ENCODE measurements at places on chromosomes 3 and 15. TPM values are rescaled to one million over a fixed set of nuclear protein-coding genes. Genes with fewer than 3 reads are reported as not detected.

Gene ASB14
- total RNA-seq: not detected

- DNase-seq: no peak
- peak overlapping the region; percentile 7 for H3K27ac ChIP-seq
- no peaks in the 10 kb centered on the region for H3K27me3 ChIP-seq
- no peak overlapping the region for H3K4me3 ChIP-seq
Measured at GRCh38 chr3:100210772-100211135, 50.0 kb upstream of the TBC1D23 start.

- no peaks in the 10 kb centered on the region for H3K4me1 ChIP-seq
- DNase-seq: no peak
- peaks cover 4% of the 10 kb centered on the region for H3K36me3 ChIP-seq
- no peak overlapping the region for H3K27ac ChIP-seq
- H3K4me3 ChIP-seq: no peak overlapping the region
Measured at GRCh38 chr15:64931381-64931780, 19.7 kb downstream of the ANKDD1A start.

DNA sequence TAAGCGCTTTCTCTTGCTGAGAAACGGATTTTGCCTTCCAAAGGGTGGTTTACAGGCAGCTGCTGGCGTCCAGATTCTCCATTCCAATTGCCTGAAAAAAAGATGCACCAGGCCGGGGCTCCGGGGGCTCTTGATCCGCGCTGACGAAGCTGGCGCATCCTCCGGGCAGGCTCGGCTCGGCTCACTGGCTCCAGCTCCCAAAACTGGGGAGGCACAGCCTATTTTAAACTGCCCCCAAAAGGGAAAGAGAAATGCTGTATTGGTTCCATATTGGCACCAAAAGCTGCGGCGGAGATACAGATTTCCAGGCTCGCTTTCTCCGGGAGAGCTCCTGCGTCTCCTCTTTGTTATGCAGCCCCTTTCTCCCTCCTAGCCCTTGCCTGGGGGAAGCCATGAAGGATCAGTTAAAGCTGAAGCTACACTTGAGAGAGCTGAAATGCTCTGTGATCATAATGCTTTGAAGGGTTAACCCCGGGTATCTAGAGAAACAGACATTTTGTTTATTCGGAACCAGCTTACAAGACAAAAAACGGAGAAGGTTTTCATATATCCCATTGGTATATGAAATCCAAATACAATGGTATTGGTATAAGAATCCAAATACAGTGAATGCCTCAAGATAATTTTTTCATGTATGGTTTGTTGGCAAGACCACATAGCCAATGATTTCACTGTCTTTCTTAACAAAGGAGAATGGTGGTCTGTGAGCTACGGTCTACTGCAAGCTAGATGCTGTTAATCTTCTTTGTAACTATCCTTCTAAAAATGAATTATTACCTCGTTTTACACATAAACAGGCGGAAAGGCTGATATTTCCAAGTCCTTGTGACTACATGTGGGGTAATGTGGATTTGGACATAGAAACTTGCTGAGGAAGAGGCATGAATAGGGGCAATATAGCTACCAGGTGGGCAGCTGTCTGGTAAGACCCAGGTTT is 693 bp downstream of the CD200 start:
- DNase-seq: no peak
- H3K4me3 ChIP-seq: peak overlapping the region; percentile 86
- no peaks in the 10 kb centered on the region for H3K27me3 ChIP-seq
- H3K27ac ChIP-seq: peak overlapping the region; percentile 84
- no peaks in the 10 kb centered on the region for H3K36me3 ChIP-seq
- H3K4me1 ChIP-seq: peaks cover 6% of the 10 kb centered on the region

DNA sequence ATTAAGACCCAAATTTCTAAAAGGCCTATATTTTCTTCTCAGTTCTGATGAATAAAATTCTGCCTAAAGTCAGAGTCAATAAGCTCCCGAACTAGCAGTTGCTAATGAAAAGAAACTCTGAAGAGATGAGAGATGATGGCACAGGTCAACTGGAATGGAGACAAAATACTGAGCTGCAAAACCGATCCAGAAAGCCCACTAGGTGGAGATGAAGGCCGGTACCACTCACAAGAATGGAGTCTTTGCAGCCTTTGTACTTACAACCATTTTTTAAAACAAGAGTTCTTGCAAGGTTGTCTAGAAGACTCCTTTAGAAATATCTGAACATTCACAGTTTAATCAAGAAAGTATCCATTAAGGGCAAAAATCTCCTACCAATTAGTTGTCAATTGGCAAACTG is 119.9 kb upstream of the TJP1 start:
- H3K27me3 ChIP-seq: no peaks in the 10 kb centered on the region
- H3K27ac ChIP-seq: no peak overlapping the region
- H3K36me3 ChIP-seq: no peaks in the 10 kb centered on the region

- no peak for DNase-seq
- no peak overlapping the region for H3K4me3 ChIP-seq
- H3K4me1 ChIP-seq: peaks cover 21% of the 10 kb centered on the region
- H3K27me3 ChIP-seq: no peaks in the 10 kb centered on the region
Measured at GRCh38 chr15:76146812-76147211, 87.0 kb downstream of the TMEM266 start.

Gene LRRIQ4
- not detected for total RNA-seq

Gene AGBL1
- not detected for total RNA-seq

Gene DLL4
- 13.0 TPM for total RNA-seq

Gene SLC7A14
- not detected for total RNA-seq

- no peak overlapping the region for H3K27ac ChIP-seq
- H3K36me3 ChIP-seq: no peaks in the 10 kb centered on the region
- no peak for DNase-seq
- H3K4me3 ChIP-seq: no peak overlapping the region
- no peaks in the 10 kb centered on the region for H3K27me3 ChIP-seq
Measured at GRCh38 chr3:80733522-80734176, 965.9 kb upstream of the ROBO1 start.

DNA sequence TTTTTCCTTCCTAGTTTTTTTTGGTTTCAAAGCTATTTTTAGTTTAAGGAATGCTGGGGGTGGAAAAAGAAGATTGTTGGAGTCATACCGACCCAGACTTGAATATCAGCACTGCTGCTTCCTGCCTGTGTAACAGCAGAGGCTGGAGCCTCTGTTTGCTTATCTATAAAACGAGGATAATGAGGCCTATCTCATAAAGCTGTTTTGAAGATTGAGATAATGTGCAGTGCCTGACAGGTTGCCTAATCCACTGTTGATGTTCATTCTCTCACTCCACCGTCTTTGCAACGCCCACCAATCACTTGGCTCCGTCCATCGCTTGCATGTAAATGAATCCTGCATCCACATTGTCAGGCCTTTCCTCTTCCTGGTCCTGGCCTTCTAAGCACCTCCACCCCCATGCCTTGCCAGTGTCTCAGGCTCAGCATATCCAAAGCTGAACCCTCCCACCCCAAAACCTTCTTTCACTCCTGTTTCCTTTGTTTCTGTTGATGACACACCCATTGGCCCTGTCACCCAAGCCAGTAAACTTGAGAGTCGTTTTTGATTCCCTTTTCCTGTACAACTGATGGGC is 94.9 kb downstream of the MEX3B start:
- no peak for DNase-seq
- no peaks in the 10 kb centered on the region for H3K27me3 ChIP-seq
- peaks cover 23% of the 10 kb centered on the region for H3K4me1 ChIP-seq

GRCh38 chr3:22684739-22685138 is 518.4 kb upstream of the UBE2E2 start:
- H3K4me1 ChIP-seq: no peaks in the 10 kb centered on the region
- no peak overlapping the region for H3K4me3 ChIP-seq
- no peak overlapping the region for H3K27ac ChIP-seq
- no peak for DNase-seq
- H3K27me3 ChIP-seq: no peaks in the 10 kb centered on the region
- no peaks in the 10 kb centered on the region for H3K36me3 ChIP-seq

GRCh38 chr15:100193277-100193860 is 148.4 kb downstream of the ADAMTS17 start:
- H3K4me3 ChIP-seq: no peak overlapping the region
- no peaks in the 10 kb centered on the region for H3K4me1 ChIP-seq
- DNase-seq: no peak
- H3K27ac ChIP-seq: no peak overlapping the region
- no peaks in the 10 kb centered on the region for H3K27me3 ChIP-seq
- no peaks in the 10 kb centered on the region for H3K36me3 ChIP-seq

DNA sequence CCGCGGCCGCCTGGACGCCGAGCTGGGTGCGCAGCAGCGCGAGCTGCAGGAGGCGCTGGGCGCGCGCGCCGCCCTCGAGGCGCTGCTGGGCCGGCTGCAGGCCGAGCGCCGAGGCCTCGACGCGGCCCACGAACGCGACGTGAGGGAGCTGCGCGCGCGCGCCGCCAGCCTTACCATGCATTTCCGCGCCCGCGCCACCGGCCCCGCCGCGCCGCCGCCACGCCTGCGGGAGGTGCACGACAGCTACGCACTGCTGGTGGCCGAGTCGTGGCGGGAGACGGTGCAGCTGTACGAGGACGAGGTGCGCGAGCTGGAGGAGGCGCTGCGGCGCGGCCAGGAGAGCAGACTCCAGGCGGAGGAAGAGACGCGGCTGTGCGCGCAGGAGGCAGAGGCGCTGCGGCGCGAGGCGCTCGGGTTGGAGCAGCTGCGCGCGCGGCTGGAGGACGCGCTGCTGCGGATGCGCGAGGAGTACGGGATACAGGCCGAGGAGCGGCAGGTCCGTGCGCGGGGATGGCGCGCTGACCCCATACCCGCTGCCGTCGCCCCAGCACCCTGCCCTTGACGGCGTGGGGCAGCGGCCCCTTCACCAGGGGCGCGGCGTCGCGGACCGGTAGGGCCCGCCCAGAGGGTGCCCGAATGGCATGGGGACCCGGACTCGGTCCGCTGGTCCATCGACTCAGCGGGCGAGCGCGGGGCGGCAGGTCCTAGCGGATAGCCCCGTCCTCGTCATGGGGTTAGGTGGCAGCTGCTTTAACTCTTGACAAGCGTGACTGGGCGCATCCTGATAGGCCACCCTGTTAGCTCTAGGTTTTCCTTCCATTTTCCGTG is 848 bp downstream of the SYNM start:
- peak overlapping the region; percentile 88 for H3K4me3 ChIP-seq
- no peaks in the 10 kb centered on the region for H3K27me3 ChIP-seq
- H3K27ac ChIP-seq: peak overlapping the region; percentile 80
- peaks cover 57% of the 10 kb centered on the region for H3K4me1 ChIP-seq

- H3K4me3 ChIP-seq: peak overlapping the region; percentile 69
- peak overlapping the region; percentile 87 for H3K27ac ChIP-seq
- H3K4me1 ChIP-seq: peaks cover 41% of the 10 kb centered on the region
- no peak for DNase-seq
- H3K27me3 ChIP-seq: no peaks in the 10 kb centered on the region
Measured at GRCh38 chr15:76972389-76973361, 22.3 kb upstream of the PSTPIP1 start.

GRCh38 chr3:195269375-195270078 is 1.4 kb downstream of the XXYLT1 start:
- no peaks in the 10 kb centered on the region for H3K36me3 ChIP-seq
- peaks cover 15% of the 10 kb centered on the region for H3K4me1 ChIP-seq
- H3K27me3 ChIP-seq: no peaks in the 10 kb centered on the region
- no peak for DNase-seq

- H3K27ac ChIP-seq: no peak overlapping the region
- no peaks in the 10 kb centered on the region for H3K36me3 ChIP-seq
- no peaks in the 10 kb centered on the region for H3K27me3 ChIP-seq
- H3K4me3 ChIP-seq: no peak overlapping the region
- H3K4me1 ChIP-seq: no peaks in the 10 kb centered on the region
Measured at GRCh38 chr3:143124601-143125520, 5.3 kb downstream of the CHST2 start.

GRCh38 chr3:27533261-27533607 is 49.0 kb upstream of the SLC4A7 start:
- H3K27ac ChIP-seq: peak overlapping the region; percentile 73
- no peak overlapping the region for H3K4me3 ChIP-seq
- H3K27me3 ChIP-seq: no peaks in the 10 kb centered on the region
- DNase-seq: no peak
- peaks cover 42% of the 10 kb centered on the region for H3K4me1 ChIP-seq

DNA sequence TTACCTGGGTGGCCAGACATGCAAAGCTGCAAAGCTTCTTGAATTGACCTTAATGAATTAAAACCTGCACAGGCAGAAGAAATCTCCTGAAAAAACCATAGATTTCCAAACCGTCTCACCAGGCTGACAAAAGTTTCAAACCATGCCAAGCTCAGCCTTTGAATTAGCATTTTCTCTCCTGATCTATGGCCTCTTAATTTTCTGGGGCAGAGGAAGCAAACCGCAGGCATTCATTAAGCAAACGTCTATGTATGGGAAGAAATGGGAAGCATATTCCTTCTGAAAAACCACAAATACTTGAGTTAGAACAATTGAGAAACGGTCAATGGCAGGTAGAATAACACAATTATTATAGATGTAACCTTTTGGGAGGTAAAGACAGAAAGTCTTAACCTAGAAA is 500.2 kb upstream of the NR2F2 start:
- H3K27me3 ChIP-seq: no peaks in the 10 kb centered on the region
- no peak for DNase-seq
- no peaks in the 10 kb centered on the region for H3K4me1 ChIP-seq
- no peaks in the 10 kb centered on the region for H3K36me3 ChIP-seq
- no peak overlapping the region for H3K4me3 ChIP-seq

Gene ZNF860
- 0.81 TPM for total RNA-seq

DNA sequence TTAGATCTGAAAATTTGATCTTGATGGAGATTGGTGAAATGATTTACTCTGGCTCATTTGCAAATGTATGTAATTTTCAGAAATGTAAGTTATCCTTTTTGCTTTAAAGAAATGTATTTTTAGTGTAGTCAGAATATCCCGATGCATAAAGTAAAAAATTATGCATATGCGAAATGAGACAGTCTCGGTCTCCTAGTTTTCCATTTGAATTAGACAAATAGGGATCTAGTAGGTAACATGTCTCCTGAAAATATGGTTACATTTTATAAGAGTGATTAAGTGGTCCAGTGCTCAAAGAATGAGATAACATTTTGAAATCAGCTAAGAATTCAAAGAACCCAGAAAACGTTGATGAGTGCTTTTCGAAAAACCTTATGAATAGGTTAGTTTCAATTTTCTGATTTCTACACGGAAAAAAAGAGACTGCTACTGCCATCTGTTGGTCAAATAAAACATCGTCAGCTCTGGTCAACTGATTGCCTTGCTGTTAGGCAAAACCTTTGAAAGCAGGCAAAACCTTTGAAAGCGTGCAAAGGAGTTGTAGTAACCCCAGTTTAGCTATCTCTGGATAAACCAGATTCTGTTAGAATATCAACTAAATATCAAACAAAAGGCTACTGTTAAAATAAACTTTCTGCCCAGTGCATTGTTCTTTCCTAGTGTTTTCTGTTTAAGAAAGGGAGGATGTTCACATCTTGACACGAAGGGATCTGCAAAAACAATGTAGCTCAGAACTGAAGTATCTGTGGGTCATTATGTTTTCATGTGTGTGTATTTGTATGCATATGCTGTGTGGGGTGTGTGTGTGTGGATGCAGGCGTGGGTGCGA is 59.3 kb upstream of the CHMP2B start:
- H3K36me3 ChIP-seq: no peaks in the 10 kb centered on the region
- H3K4me3 ChIP-seq: peak overlapping the region; percentile 53
- no peak overlapping the region for H3K27ac ChIP-seq

- no peaks in the 10 kb centered on the region for H3K4me1 ChIP-seq
- no peak overlapping the region for H3K27ac ChIP-seq
- H3K27me3 ChIP-seq: no peaks in the 10 kb centered on the region
Measured at GRCh38 chr15:96790004-96790403, 459.5 kb downstream of the NR2F2 start.

All from thoracic aorta (tissue), 2 donors.